ENCODE measurements at places on chromosomes 2 and 18.

DNA sequence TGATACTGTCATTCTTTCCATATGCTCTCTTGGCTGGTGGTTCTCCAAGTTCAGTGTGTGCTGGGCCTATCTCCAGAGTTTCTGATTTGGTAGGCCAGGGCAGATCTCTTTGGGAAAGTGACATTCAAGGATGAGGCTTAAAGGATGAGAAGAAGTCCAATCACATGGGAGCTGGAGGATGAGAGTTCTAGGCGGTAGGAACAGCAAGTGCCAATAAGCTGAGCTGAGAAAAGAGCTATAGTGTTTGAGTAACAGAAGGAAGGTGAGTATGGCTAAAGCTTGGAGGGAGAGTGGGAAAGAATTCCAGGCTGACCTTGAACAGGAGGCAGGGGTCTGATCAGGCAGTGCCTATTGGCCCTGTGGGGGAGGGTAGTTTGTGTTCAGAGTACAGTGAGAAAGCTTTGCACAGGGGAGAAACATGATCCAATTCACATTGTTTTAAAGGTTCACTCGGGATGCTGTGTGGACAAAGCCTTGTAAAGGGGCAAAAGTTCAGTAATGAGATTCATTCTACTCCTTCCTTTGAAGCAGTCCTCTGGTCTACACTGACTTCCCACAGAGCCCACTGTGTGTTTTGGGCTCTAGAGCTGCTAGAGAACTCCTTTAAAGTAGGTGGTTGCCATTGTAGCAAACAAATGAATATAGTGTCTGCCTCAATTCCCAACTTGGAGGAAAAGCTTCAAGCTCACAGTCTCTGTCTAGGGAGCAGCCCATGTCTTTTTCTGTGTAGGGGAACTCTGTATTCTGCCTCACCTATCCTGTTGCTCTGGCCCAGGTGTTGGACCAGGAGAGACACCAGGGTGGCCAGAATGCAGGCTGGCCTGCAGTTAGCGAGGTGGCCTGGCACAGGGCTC is 81.8 kb downstream of the FASTKD2 start:
- no peak for DNase-seq

DNA sequence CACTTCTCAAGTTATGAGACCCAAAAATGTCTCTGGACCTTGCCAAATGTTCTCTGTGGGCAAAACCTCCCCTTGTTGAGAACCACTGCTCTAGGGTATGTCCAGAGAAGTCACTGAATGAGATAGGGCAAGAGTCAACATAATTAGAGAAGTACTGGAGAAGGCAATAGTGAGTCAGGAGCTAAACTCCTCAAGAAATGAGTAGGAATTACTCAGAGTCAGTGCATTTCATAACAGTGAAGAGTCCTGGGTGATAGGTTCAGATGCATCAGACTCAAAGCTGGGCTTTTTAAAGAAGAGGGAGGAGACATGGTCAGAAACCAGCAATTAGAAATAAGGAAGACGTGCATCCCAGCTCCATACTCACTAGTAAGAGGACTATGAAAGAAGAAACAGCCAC is 38.6 kb upstream of the IHH start:
- no peak for DNase-seq

- no peak for DNase-seq
These were observed 11.0 kb downstream of the FIGLA start for GRCh38 chr2:70779491-70779890.

DNA sequence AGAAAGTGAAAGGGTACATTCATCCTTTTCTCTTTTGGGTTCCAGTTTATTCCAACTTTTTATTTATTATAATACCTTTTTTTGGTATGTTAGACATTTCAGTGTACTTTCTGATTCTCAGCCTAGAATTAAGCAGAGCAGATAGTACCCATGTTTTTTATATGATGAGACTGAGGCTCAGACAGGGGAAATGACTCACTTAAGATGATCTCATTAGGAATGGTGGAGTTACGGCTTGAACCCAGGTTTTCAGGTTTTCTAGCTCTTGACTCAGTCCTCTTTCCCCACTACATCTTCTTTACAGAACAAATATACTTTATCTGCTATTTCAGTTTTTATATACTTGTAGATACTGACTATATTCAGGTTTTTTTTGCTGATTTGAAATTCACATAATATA is 51.7 kb upstream of the OTX1 start:
- DNase-seq = no peak

GRCh38 chr2:148907085-148907785 is 32.2 kb downstream of the KIF5C start:
- no peak for DNase-seq

- no peak for DNase-seq
These were observed 283.5 kb upstream of the HS6ST1 start for GRCh38 chr2:128602038-128602698.

DNA sequence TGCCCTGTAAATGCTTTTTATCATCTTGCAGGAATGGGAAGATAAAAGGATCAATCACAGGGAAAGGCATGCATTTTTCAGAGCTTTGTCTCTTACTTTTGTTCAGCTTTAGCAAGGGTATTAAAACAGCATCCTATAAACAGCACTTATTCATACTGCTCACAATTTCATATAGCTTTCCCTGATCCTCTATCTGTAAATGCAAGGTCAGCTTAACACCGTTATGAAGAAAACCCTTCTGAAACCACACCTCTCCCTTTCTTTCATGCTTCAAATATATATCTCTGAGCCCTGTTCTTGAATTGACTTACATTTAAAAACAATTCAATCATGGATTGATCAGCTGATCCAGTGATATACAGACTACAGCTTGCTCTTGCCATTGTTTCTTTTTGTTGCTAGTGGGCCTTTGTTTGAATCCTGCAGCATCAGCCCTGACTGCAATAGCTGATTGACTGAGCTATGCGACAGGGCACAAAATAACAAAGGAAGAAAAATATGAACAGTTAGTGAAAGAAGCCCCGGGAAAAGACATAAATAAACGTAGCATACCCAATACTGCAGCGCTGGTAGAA is 795.5 kb upstream of the CDH2 start:
- no peak for DNase-seq

Data from CD4-positive, alpha-beta T cell treated with Interleukin-6 at 100 ng/mL for 8 hours (primary cell).